ENCODE measurements at places on chromosomes 13 and 19.

GRCh38 chr19:20422216-20423205 lies 143.1 kb downstream of the ZNF737 start:
- DNase-seq: peak; percentile 1

DNA sequence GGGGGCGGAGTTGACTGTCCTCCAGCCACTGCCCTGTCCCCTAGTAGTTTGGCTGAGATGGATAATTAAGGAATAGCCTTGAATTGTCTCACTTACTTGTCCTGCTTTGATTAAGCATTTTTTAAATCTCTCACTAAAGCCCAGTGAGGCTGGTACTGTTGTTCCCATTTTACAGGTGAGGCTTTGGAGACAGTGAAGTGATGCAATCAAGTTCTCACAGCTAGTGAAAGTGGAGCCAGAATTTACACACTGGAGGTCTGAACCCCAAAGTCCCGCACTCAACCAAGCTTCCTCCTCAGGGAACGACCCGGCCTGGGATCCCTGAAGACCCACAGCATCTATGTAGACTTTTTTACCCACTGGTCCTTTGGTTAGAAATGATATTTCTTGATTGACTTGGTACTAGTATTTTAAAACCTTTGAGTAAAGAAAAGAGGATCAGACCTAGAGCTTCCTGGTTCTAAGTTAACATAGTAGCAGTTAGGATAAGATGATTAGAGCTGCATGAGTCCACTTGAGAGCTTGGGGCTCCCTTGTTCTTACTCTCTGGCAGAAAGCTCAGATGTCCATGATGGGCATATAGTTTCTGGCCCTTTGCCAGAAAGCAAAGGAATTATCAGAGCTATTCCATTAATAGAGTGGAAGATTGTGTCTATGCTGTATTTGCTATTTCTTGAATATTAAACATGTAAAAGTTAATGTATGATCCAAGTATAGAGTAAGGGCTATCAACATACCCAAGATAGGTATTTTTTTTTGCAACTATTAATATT lies 154.3 kb downstream of the LMO7 start:
- DNase-seq: no peak

DNA sequence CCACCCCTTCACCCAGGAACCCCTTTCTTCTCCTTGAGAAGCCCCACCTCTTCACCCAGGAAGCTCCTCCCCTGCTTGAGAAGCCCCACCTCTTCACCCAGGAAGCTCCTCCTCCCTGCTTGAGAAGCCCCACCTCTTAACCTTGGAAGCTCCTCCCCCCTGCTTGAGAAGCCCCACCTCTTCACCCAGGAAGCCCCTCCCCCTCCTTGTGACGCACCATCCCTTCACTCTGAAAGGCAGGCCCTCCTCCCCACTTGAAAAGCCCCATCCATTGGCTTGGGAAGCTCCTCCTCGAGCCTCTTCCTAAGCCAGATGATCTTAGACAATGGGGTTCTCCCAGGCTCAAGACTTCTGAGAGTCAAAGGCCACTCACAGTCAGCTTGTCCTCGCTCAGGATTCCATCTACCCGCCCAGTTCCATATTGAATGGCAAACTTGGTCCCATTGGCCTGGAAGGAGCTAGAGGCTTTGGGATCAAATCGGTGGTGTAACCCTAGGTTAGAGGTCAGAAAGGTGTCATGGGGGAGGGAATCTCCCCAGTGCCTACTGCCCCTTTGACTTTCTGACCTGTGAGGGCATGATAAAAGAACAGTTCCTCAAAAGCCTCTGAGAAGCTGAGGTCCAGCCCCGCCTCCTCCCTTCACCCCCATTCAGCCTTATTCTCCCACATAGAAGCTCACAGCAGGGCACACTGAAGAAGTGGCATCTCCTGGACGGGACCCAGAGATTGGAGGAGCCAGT lies 4.0 kb downstream of the NAPSA start:
- DNase-seq: no peak

DNA sequence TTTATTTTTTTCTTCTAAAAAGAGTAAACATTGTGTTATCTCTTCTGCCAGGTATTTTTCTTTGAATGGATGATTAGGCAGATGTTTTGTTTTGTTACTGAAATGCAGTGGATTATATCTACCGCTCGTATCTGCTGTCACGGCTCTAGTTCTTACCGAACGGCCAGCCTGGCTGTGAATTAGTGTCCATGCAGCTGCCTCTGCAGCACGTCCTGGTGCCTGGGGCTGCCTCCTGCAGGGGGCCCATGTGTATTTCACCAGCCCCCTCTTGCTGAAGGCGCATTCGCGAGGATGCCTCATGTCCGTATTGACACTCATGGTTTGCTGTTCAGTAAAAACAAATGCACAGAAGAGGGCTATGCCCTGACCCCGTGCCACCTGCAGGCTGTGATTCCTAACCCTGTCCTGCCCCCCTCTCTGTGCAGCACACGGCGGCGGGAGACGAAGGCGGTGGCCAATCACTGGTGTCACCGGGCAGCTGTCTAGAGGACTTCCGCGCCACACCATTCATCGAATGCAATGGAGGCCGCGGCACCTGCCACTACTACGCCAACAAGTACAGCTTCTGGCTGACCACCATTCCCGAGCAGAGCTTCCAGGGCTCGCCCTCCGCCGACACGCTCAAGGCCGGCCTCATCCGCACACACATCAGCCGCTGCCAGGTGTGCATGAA lies 49.9 kb downstream of the RAB20 start:
- no peak for DNase-seq

DNA sequence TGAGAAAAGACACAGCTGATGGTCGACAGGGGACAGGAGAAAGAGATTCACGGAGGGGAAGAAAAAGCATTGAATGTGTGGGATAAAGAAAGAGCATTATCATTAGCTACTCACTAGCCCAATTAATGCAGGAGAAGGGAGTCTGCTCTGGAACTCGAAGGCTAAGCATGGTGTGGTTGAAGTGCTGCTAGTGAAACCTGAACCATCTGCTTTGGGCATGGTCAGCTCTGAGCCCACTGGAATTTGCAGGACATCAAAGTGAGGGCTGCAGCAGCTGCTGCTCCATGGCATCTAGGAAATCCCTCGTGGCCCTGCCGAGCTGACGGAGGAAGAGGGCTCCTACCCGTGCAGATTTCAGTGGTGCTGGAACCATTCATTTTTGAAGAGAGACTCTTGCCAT lies 320.3 kb downstream of the ATP8A2 start:
- no peak for DNase-seq

DNA sequence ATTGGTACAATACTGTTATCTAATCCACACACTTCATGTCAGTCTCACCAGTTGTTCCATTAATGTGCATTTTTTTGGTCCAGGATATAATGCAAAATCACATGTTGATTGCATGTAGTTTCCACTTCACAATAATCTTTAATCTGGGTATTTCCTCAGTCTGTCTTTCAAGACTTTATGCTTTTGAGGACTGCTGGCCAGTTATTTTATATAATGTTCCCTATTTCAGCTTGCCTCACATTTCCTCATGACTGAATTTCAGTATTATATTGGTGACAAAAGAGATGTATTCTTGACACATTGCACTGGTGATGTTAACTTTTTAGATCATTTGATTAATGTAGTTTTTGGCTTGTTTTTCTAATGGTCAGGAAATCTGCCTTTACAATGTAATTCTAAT lies 368.3 kb downstream of the IRS2 start:
- no peak for DNase-seq

- no peak for DNase-seq
Measured at GRCh38 chr13:113506025-113506685, 15.6 kb upstream of the DCUN1D2 start.

DNA sequence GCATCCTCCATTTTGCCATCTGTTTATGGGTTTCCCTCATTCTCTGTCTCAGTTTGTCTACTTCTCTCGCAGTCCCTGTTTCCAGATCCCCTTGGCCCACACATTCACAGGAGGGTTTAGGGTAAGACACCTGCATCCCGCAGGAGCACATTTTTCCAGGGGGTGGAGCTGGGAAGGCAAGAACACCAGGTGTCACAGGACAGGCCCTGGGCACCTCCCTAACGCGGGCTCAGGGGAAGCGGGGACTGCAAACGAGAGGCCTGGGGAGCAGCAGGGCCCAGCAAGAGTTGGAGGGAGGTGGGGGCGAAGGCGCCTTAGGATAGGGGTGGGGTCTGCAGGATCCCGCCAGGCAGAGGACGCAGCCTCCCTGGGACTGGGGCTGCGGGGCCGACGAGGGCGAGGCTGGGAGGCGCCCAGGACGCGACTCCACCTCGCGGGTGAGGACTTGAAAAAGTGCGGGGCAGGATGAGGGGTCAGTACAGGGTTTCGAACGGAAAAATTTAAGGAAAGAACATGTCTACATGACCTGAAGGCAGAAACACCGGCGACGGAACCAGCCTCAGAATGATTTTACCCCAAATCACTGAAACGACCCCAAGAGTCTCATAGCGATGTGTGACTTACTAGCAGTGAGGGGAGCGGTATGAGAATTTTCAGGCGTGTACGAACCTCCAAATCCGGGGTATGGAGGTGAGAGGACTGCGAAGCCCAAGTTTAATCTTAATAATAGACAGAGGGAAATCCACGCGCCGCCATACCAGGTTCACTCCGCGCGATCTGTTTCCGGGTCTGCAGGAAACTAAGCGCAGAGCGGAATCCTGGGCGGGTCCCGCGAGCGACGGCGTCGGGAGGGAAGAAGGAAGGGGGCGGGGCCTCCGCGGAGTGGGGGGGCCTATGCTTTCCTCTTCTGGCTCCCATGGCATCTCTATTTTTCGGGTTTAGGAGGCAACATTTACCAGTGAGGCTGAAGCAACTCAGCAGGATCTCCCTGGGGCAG lies 7.1 kb upstream of the ERVV-2 start:
- DNase-seq: no peak

- no peak for DNase-seq
Measured at GRCh38 chr13:102018716-102019115, 383.1 kb downstream of the FGF14 start.

- no peak for DNase-seq
Measured at GRCh38 chr13:29361716-29362115, 233.8 kb downstream of the SLC7A1 start.

- DNase-seq: no peak
Measured at GRCh38 chr19:51627491-51628138, 2.6 kb downstream of the SIGLEC5 start.

DNA sequence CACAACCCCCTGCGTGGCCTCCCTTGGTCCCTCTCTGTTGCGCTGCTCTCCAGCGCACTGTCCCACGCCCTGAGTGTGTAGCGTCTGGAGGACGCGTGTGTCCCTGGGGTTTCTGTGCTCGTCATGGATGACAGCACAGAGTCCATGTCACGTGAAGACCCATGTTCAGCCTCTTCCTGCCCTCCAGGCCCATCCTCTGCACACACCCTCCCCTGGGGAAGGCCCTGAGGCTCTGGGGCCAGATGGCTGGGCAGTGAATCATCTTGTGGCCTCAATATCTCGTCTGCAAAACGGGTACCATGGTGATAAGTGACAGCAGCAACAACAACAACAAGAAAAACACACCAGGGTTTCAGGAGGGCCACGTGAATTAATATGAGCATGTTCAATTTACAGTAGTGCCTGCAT lies 71.5 kb upstream of the ARHGEF7 start:
- DNase-seq: no peak

All from hypothalamus (tissue), 51 donors.